ENCODE measurements at places on chromosomes 6 and 20.

DNA sequence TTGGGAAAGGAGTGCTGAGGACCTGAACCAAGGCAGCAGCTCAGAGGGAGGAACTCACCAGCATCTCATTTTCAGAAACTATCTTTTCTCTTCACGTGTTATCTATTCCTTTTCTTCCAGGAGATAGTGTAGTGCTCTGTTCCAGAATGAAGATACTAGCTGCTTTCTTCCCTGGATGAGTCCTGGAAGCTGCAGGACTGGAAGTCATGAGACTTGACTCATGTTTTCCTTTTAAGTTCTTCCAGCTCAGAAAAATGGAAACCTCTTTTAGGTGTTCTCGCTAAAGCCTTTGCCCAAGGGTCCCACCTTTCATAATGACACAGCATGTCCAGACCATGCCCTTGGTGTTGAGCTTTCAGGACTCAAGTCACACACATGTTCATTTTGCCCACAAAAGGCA, 106.7 kb downstream of the UNC5CL start:
- no peaks in the 10 kb centered on the region for H3K4me1 ChIP-seq
- H3K27ac ChIP-seq, result no peak overlapping the region
- H3K27me3 ChIP-seq, result peaks cover 5% of the 10 kb centered on the region
- DNase-seq, result no peak
- no peak overlapping the region for H3K4me3 ChIP-seq
- H3K36me3 ChIP-seq, result no peaks in the 10 kb centered on the region

GRCh38 chr20:3398681-3399252, 8.7 kb downstream of the DNAAF9 start:
- no peak for DNase-seq
- H3K27me3 ChIP-seq, result no peaks in the 10 kb centered on the region
- H3K4me1 ChIP-seq, result peaks cover 2% of the 10 kb centered on the region

DNA sequence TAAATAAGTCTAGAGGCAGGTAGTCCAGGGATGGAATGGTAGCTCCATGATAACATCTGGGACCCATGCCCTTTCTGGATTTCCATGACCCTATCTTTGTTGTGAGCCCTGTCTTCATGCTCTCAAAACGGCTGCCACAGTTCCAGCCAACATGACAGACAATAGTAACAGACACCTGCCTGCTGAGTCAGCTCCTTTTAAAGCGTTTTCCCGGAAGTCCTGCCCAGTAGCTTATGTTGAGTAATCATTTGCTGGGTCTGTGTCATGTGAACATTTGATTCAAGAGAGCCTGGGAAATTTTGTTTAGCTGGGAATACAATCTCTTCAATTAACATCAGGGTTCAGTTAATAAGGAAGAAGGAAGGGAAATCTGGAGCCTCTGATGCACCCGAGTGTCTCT, 262.2 kb upstream of the SULF2 start:
- H3K4me3 ChIP-seq, result no peak overlapping the region
- H3K27me3 ChIP-seq, result peaks cover 3% of the 10 kb centered on the region
- no peaks in the 10 kb centered on the region for H3K4me1 ChIP-seq
- H3K27ac ChIP-seq, result no peak overlapping the region
- H3K36me3 ChIP-seq, result no peaks in the 10 kb centered on the region
- DNase-seq, result no peak

- peak overlapping the region; percentile 87 for H3K27ac ChIP-seq
- peak overlapping the region; percentile 65 for H3K4me3 ChIP-seq
- DNase-seq, result peak; percentile 56
- H3K36me3 ChIP-seq, result peaks cover 66% of the 10 kb centered on the region
These were observed 62.7 kb downstream of the FYN start for GRCh38 chr6:111810294-111811131.

DNA sequence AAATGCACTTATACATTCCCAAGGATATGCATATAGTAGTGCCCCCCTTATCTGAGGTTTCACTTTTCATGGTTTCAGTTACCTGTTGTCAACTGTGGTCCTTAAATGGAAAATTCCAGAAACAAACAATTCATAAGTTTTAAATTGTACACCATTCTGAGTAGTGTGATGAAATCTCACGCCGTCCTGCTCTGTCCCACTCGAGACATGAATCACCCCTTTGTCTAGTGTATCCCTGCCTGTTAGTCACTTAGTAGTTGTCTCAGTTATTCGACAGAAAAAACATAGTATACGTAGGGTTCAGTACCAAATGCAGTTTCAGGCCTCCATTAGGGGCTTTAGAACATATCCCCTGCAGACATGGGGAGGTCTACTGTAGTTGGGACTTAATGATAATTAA, 57.0 kb downstream of the MAP1LC3A start:
- no peak for DNase-seq
- H3K27ac ChIP-seq, result no peak overlapping the region
- H3K27me3 ChIP-seq, result no peaks in the 10 kb centered on the region

- no peaks in the 10 kb centered on the region for H3K4me1 ChIP-seq
- no peaks in the 10 kb centered on the region for H3K36me3 ChIP-seq
- H3K27me3 ChIP-seq, result peaks cover 10% of the 10 kb centered on the region
- no peak overlapping the region for H3K27ac ChIP-seq
- H3K4me3 ChIP-seq, result no peak overlapping the region
These were observed 26.3 kb upstream of the TFAP2A start for GRCh38 chr6:10441004-10441654.

- peak within 1 kb of the TSS; percentile 78 for H3K27ac ChIP-seq
- peaks cover 30% of the 10 kb centered on the region for H3K36me3 ChIP-seq
- peaks cover 31% of the 10 kb centered on the region for H3K4me1 ChIP-seq
- no peaks in the 10 kb centered on the region for H3K27me3 ChIP-seq
- DNase-seq, result peak; percentile 68
These were observed at the start of gene NECAB3 for GRCh38 chr20:33674294-33675135. Gene NECAB3 (minus strand): TSS chr20:33674428. CDS start chr20:33674352, 76 bp downstream.

DNA sequence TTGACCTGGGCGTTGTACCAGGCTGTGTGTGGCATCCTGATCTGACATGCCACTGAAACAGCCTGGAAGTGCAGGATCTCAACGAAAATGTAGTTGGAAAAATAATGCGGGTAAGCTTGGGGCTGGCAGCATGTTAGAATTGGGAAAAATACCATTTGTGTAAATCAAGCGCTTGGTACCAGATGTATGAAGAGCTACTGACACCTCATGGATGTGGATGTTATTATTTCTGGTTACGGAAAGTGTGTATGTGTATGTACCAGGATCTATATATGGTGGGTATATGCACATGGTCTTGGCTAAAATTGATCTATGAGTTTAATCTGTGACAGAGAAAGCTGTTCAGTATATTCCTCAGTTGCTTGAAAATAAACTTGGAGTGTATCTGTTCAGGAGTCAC, 22.7 kb downstream of the HIVEP1 start:
- H3K4me3 ChIP-seq, result no peak overlapping the region
- DNase-seq, result no peak
- no peak overlapping the region for H3K27ac ChIP-seq
- H3K27me3 ChIP-seq, result no peaks in the 10 kb centered on the region
- peaks cover 64% of the 10 kb centered on the region for H3K36me3 ChIP-seq

Data from activated CD8-positive, alpha-beta T cell treated with anti-CD3 and anti-CD28 coated beads for 36 hours (primary cell).